Activated CD4-positive, alpha-beta T cell treated with anti-CD3 and anti-CD28 coated beads for 36 hours (primary cell): ENCODE measurements at places on chromosomes 5 and 9.

- DNase-seq = no peak
Measured at GRCh38 chr5:921456-922435, 29.1 kb downstream of the TRIP13 start.

- DNase-seq = no peak
Measured at GRCh38 chr9:11946531-11946930, 746.7 kb upstream of the TYRP1 start.

DNA sequence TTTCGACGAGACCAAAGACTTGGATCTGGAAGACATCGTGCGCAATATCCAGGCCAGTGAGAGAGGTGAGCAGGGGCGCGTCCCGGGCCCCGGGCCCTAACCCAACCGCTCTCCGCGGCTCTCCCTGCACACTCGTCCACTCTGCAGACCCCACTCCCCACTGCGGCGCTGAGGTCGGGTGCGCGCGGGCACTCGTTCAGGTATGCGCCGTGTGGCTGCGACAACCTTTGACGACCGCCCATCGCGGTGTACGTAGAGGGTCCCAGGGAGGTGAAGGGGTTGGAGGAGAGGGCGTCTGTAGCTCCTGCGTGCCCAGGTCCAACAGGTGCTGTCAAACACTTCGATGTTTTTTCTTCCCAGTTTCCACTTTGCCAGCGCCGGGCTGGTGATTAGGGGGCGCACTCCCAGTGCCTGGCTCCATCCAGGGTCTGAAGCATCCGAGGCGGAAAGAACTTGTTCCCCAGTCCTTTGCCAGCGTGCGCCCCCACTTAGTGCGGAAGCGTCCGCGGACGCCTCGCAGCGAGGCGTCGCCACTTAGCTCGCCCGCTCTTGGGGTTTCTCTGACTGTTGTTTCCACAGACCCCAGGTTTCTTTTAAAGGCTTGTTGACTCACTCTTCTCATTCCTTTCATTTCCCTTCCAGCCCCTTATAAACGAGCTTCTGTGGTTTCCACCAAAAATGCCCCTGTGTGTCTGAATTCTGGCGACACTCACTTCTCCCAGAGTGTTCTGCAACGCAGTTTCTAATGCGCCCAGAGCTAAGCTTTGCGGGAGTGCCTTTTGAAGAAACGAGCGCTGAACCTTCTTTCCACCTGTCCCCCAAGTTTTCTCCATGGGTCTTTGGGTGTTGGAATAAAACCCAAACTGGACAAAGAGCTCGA lies 1.6 kb downstream of the NPR3 start:
- peak; percentile 10 for DNase-seq

DNA sequence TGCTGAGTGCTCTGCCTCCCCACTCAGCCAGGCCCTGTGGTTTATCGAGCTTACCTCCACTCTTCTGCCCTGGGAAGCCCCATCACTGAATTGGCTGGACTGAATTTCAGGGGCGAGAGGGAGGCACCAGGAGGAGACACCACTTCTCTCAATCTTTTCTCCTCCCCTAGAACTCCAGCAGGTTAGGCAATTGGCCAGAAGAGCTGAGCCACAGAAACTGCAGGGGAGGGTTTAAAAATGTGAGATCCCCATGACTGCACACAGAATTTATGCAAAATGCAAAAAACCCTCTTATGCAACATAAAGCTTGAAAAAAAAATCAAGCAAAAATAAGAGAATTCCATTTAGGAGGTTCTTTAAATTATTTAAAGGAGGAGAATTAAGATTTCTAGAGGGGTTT lies 29.9 kb downstream of the TUT7 start:
- no peak for DNase-seq

DNA sequence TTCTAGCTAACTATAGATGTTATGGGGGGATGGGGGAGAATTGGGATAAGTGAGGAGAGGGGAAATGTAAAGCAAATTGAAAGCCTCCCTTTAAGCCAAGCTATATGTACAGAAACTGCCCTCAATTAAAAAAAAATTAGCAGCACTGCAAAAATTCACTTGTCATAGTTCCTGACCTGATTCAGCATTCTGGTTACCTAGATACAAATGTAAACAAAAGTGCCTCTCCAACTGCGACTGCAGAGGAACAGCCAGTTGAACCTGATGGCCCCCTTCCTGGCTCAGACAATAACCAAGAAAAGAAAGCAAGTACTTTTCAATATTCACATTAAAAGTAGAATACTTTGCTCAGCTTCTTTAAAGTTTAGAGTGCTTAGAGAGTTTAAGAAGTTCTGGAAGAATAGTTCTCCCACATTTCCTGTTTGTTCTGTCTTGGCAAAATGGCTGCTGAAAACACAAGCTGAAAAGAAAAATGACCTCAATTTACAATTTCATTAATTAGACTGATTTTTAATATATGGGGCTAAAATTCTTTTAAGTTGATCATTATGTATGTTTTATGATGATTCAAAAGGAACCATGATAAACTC lies 1.5 kb downstream of the FAM81B start:
- DNase-seq = no peak

- no peak for DNase-seq
Measured at GRCh38 chr5:139417214-139417613, 13.3 kb upstream of the SPATA24 start.

DNA sequence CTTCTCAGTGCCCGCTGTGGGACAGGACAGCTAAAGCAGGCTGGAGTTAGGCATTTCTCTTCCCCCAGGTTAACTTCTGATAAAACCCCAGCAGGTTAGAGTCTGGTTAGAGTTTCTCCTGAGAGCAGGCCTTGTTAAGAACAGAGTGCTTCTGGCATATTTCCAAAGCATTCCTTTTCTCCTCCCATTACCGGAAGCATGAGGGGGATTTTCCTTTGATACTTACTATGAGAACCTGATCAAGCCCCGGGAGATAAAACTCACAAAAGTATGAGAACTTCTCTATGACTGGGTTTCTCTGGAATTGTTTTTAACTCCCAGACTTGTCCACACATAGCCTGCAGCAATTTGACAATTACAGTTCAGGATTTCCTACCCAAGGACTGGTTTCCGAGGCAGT lies 77.4 kb upstream of the MAST4 start:
- DNase-seq = no peak

GRCh38 chr5:178290376-178290775 lies 57.8 kb upstream of the PHYKPL start:
- no peak for DNase-seq

DNA sequence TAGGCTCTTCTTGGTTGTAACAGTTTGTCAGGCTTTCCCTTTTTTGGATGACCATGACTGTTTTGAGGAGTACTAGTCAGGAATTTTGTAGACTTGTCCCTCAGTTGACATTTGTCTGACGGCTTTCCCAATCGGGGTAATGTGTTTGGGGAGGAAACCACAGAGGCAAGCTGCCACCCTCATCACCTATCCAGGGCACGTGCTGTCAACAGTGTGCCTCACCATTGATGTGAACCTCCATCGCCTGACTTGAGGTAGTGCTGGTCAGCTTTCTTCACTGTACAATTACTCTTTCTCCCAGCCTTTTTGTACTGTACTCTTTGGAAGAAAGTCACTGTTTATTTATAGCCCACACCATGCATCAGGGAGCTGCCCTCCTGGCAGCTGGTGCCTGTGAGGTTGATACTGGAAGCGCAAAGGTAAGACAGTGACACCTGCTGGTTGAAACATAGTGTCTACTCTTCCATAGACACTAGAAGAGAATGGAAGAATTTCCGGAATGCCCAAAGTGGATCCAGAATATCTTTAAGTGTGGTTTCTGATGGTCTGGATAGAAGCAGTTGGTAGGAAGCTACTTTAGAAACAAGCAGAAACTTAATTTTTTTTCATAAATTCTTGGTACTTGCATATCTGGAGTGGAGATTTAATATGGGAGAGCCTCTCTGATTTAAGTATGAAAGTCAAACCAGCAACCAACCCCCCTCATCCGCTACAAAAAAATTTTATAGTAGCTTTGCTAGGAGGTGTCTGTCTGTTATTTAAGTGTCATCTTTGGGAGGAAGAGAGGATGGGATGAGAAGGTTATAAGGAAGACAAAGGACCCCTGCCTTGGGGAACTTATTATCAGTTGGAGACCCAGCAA lies 69.3 kb downstream of the SNX30 start:
- DNase-seq = peak; percentile 20

DNA sequence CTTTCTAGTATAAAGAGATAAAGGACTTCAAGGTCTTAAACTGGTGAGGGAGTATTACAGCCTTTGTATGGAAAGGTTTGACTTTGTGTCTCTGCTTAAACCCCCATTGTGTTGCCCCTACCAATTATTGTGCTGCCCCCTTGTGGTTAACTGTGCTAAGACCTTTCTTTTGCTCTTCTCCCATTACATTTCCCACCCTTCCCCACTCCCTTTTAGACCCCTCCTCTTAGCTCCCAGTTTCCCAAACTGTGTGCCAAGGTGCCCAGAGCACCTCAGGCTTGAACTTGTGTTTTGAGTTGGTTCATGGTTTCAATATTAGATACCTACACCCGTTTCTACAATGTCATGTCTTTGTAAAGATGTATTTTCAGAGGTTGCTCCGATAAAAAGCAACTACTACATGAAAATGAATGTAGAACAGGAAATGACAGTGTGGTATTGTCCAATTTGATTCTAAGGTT lies 2.9 kb downstream of the JAK2 start:
- DNase-seq = peak; percentile 66

DNA sequence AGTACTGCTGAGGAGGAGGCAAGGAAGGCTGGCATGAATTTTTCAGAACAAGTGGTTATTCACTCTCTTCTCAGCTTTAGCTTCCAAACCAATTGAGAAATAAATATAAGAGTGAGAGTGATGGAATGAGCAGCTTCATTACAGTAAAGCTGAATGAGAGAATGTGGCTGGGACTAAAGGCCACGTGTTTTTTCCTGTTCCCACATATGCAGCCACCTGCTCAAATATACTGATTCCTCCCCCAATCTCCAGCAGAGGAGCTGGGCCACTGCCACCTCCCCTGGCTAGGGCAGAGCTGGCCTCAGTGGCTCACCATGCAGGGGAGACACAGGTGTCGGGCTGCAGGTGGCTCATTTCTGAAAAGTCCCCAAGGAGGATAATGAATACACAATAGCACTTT lies 1505.3 kb upstream of the WWC1 start:
- no peak for DNase-seq

GRCh38 chr5:111742177-111742994 lies 14.6 kb downstream of the NREP start:
- DNase-seq = no peak

DNA sequence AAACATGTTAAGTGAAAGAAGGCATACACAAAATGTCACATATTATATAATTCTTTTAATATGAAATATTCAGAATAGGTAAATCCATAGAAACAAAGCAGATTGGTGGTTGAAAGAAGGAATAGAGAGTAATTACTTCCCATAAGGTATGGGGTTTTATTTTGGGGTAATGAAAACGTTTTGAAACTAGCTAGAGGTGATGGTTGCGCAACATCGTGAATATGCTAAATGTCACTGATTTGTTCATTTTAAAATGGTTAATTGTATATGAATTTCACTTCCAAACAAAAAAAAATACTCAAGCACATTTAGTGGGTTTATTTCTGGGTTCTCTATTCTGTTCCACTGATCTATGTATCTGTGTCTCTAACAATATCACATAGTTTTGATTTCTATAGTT lies 12.0 kb upstream of the FSTL4 start:
- DNase-seq = no peak

- DNase-seq = no peak
Measured at GRCh38 chr5:118554241-118554640, 434.1 kb downstream of the DTWD2 start.

GRCh38 chr5:38060354-38060753 lies 198.0 kb upstream of the EGFLAM start:
- DNase-seq = no peak

DNA sequence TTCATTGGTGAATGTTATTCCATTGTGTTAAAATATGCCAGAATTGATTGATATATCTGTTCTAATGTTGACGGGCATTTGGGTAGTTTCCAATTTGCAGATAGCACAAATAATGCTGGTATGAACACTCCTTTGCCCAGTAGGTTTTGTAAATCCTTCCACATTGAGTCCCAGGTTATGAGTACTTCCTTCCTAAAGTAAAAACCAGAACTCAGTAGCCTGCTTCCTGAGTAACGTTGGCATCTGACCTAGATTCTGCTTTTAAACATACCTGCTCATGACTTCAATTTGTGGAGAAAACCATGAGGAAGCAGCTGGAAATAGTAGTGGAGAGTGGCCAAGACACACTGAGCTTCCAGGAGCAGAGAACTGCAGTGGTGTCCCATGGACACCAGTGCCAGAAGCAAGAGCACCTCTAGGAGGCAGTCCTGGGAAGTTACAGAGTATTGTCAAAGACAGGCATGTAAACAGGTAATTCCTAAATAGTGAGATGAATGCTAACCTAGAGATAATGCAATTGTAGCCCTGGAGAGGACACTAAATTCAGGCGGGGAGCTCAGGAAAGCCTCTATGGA lies 24.3 kb upstream of the RASGRF2 start:
- DNase-seq = no peak

- peak; percentile 53 for DNase-seq
Measured at GRCh38 chr5:52786949-52787599, 642 bp upstream of the ITGA1 start.

- DNase-seq = no peak
Measured at GRCh38 chr5:4548341-4548740, 591.8 kb upstream of the ADAMTS16 start.

DNA sequence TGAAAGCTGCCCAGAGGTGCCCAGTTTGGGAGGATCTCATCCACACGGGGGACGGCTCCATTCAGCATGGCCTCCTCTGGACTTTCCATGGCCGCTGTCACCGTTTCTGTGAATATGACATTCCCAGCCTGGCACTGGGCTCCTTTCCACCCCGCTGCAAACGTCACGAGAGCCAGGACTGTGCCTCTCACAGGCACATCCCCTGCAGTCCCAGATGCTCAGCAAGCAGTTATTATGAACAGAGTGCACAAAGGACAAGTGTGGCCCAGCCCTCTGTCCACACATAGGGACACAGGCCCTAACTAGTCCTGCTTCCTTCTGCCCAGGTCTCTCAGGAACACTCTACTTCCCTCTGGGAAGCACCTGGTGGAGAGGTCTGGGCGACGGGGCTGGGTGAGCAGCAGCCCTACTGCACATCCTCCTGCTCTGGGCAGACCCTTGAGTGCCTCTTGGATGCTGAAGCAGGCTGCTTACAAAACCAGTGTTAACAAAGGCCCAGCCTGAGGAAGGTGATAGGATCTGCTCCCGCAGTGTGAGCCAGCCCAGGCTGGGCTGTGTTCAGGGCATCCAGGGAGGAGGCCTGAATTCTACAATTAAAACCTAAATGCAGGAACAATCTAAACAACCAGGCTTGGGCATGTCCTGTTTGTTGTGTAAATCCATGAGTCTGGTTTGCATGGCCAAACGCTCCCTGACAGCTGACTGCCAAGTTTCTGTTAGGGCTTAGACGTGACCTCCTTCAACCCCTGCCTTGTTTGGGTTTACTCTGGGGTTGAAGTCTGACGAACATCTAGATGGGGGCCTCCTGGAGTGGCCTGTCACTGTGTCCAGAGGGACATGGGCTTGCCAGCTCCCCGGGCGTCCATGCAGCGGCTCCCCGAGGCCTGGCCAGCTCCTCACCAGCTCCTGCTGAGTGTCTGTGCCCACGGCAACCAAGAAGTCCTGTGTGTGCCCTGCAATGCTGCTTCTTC lies 269.8 kb downstream of the GADD45G start:
- no peak for DNase-seq
